ENCODE measurements at places on chromosomes 1 and 21.

GRCh38 chr1:165290148-165290547 is 66.4 kb downstream of the LMX1A start:
- DNase-seq: no peak

DNA sequence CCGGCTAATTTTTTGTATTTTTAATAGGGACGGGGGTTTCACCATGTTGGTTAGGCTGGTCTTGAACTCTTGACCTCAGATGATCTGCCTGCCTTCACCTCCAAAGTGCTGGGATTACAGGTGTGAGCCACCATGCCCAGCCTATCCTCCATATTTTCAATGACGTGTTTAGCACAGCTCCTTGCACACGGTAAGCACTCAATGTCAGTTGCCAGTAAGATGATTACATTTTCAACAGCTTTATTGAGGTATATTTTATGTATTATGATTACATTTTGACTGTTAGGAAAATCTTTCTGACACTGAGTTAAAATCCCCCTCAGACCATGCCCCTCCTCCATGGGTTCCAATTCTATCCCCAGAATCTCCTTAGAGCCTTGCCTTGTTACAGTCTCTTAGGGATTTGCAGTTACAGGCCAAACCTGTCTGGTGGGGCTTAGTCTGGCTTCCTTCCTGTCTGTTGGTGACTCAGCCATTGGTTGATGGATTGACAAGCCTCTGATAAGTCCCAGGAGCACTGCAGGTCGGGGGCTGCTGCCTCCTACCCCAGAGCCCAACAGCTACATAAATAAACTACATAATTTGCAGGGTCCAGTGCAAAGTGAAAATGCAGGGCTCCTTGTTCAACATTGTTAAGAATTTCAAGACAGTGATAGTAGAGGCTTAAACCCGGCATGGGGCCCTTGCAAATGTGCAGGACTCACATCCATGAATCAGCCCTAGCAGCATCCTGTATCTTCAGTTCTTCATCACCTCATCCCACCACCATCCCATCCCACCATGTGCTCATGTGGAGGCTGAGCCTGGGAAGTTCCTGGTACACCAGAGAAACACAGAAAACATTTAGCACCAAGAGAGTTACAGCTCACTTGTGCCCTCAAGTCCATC is 23.4 kb downstream of the COA7 start:
- no peak for DNase-seq

- DNase-seq: no peak
Measured at GRCh38 chr1:25872713-25873112, 2.8 kb downstream of the PAQR7 start.

- no peak for DNase-seq
Measured at GRCh38 chr1:56045477-56045876, 533.9 kb downstream of the PLPP3 start.

- no peak for DNase-seq
Measured at GRCh38 chr1:34320053-34320669, 143.5 kb downstream of the C1orf94 start.

DNA sequence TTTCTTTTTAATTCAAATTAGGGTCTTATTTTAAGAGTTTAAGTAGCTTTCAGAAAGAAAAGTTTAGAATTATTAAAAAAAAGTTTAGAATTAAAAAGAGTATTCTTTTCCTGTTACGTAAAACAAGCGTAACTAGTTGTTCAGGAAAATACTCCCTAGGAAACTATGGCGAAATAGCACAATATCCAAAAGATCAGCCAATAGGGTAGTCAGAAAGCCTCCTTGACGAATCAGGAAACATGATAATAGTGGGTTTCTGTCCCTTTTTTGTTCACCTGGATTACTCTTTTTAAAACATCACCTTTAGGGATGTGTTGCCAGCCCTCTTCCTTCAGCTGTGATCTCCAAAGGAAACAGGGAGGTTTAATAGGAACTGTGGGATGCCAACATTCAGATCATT is 25.2 kb downstream of the S1PR1 start:
- no peak for DNase-seq

- DNase-seq: no peak
Measured at GRCh38 chr1:196450143-196451095, 157.8 kb downstream of the KCNT2 start.

GRCh38 chr1:82214606-82215005 is 413.9 kb downstream of the ADGRL2 start:
- DNase-seq: no peak

DNA sequence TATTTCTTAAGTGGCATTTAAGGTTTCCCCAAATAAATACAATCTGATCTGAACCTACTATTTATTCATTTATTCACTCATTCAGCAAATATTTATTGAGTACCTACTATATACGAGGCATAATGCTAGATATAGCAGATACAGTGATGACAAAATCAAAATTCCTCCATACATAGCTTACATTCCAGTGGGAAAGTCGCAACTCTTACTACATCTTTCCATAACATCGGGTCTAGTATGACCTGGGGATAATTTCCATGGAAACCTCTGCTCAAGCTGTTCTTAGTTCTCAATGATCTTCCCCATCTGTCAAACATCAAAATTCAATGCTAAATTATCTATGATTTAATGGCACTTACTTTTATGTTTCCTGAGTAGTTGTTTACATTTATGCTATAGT is 70.8 kb upstream of the PRKACB start:
- no peak for DNase-seq

GRCh38 chr1:94807742-94808491 is 12.2 kb upstream of the SLC44A3 start:
- DNase-seq: no peak

DNA sequence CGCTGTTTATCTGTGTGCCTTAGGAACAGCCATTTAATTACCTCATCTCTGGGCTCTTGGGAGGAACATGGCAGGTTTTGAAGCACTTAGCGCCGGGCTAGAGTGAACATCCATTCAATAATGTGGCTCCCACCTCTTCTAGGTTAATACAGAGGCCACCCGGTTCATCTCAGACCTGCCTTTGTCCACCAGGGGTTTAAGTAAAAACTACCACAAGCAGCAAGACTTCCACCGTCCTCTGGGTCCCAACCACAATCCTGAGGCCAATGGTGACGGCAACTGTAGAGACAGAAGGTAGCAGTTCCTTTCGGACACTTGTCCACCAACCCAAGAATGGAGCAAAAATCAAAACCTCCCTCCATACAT is 924 bp upstream of the DDOST start:
- no peak for DNase-seq

- DNase-seq: no peak
Measured at GRCh38 chr1:44677201-44677766, 2.8 kb downstream of the ARMH1 start.

DNA sequence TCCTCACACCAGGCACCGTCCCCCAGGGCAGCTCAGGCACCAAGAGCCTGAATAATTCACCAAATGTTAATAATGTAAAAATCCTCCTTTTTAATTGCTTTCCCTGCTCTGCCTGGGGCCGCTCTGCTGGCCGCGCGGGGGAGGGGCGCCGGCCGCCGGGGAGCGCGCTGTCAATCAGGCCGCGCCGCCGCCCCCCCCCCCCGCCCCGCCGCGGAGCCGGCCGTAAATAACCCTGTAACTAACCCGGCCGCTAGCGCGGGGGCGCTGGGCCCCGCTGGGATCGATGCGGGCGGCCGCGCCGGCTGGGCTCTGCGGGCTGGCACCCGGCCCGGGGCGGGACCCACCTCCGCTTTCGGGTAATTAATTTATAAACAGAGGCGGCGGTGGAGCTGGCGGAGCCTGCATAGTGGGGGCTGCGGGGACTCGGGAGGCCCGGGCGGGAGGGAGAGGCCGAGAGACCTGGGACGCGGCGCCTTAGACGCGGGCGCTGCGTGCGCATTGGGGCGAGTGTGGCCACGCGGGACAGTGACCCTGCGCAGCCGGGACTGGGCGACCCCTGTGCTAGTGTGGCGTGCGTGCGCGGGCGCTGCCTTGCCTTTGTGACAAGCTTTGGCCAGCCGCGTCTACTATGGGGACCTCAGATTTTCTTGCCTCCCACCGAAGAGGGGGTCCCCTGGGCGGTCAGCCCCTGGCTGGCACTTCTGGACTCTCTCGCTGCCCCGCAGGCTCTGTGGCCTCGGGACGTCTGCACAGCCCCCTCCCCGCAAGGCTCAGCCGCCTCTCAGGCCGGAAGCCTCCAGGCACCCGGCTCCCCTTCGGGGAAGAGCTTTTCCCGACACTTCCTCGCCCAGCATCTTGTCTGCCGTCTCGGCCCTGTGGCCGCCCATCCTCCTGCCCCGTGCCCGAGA is 16.6 kb downstream of the SAMD11 start:
- DNase-seq: no peak

GRCh38 chr21:42550817-42551216 is 37.2 kb downstream of the SLC37A1 start:
- DNase-seq: no peak

DNA sequence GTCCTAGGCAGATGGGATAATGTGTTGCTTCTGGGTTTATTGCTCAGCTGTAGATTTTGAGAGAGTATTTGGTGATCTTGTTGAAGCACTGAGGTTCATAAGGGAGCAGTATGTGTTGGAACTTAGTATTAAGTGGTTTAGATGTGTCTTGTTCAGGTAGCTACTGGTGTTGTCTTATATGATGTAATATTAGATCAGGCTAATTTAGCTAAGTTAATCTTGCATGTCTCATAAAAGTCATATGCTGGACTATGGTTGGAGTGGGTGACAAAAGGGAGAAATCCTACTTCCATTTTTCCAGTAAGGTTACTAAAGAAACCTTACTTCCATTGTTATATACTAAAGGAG is 196.4 kb downstream of the CLEC20A start:
- no peak for DNase-seq

- no peak for DNase-seq
Measured at GRCh38 chr1:104745875-104746274, 996.2 kb downstream of the AMY1C start.

DNA sequence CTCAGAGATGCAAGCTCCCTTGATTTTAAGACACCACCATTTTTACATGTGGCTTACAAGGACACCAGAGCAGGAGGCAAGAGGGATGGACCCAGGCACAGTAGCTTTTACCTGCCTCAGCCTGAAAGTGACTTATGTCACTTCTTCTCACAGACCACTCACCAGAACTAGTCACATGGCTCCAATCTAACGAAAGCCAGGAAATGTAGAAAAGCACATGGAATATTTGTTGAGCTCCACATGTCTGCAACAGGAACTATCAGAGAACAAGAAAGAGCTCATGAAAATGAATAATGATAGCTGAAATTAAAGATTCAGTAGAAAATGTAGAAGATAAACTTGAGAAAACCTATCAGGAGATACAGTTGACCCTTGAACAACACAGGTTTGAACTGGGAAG is 69.4 kb downstream of the ZNF648 start:
- DNase-seq: no peak

Measured in activated T-helper 1 cell treated with Interleukin-2 at 50 U/mL for 16 hours (primary cell).